Pericardium fibroblast (primary cell): ENCODE measurements at places on chromosomes 2 and 18. TPM values are rescaled to one million over a fixed set of nuclear protein-coding genes. Genes with fewer than 3 reads are reported as not detected.

The POLE4 gene
- 28.7 and 63.0 TPM in 2 replicates for total RNA-seq

The CHN1 gene
- total RNA-seq, result 27.5 and 46.6 TPM in 2 replicates

The SGPP2 gene
- total RNA-seq, result not detected in 2 replicates

The EN1 gene
- 3.6 and 5.7 TPM in 2 replicates for total RNA-seq

The ST6GAL2 gene
- total RNA-seq, result 1.6 and 2.8 TPM in 2 replicates

The C2orf15 gene
- not detected in 2 replicates for total RNA-seq

The TET3 gene
- total RNA-seq, result 2.2 and 4.0 TPM in 2 replicates
